Osteocyte (in vitro differentiated cells): ENCODE measurements at places on chromosomes 6 and 20.

- DNase-seq, result no peak
Observed at GRCh38 chr6:38593409-38593808, 46.3 kb downstream of the BTBD9 start.

- no peak for DNase-seq
Observed at GRCh38 chr6:142952614-142953013, 7.6 kb upstream of the HIVEP2 start.

- DNase-seq, result no peak
Observed at GRCh38 chr6:9564021-9564420, 850.9 kb downstream of the TFAP2A start.

DNA sequence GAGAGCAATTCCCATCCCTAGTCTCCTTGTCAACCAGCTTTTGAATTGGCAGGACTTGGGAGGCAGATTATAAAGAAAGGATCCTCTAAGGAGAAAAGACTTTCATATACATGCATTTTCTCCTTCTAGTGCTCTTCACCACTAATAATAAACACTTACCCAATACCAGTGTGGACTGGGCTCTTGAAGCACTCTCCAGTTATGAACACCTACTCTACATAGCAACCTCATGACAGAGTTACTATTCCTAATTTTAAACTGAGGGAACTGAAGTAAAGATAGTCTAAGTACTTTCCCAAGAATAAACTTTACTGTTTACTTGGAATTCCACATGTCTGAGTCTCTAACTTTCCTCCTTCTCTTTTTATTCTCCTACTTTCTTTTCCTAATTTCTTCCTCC, 4.8 kb downstream of the COL9A1 start:
- no peak for DNase-seq

GRCh38 chr6:159754959-159755914, 6.6 kb upstream of the ACAT2 start:
- DNase-seq, result no peak

DNA sequence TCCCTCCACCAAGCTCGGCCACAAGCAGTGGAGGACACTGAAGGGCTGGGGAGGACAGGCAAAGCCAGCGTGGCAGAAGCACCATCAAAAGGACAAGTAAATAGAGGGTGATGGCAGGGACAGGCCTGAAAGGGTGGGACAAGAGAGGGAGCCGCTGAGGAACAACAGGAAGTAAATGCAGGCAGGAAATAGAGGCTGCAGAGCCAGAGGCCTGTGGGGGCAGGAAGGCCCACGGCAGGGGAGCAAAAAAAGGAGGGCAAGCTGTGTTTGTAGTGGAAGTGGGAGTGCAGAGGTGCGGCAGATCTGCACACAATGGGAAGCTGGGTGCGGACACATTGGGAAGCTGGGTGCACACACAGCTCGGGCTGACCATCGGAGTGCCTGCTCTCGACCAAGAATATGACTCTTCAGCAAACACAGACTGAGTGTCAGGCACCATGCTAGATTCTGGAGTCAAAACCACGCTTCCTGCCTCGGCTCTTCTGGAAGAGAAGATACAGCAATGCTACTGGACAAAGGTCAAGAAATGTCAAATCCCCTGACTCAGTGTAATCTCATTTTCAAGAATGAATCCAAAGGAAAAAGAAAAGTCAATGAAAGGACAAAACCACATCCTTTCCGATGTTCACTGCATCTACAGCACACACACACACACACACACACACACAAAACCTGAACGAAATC, 40.4 kb upstream of the RAB22A start:
- no peak for DNase-seq

- peak; percentile 74 for DNase-seq
Observed at GRCh38 chr6:170284126-170284773, 6.6 kb downstream of the DLL1 start.

DNA sequence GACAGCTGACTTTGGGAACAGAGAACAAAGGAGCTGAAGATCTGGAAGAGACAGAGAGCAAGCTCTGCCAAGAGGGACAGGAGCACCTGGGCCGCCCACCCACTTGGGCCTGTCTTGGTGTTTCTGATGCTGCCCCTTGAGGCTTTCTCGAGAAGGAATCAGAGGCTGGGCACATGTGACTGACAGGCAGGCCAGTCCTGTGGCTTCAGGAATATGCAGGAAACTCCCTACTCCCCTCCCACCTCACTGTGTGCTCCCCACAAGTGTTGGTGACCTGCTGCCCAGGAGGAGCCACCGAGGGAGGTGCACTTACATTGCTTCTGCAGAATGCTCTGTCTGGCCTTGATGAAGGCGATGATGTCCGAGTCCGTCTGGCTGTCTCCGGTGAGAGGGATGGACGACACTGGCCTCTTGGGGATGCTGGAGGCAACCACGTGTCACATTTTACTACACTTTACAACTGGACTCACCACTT, 20.9 kb upstream of the KCNK16 start:
- no peak for DNase-seq

GRCh38 chr20:57170343-57170742, 96.1 kb downstream of the BMP7 start:
- DNase-seq, result no peak

DNA sequence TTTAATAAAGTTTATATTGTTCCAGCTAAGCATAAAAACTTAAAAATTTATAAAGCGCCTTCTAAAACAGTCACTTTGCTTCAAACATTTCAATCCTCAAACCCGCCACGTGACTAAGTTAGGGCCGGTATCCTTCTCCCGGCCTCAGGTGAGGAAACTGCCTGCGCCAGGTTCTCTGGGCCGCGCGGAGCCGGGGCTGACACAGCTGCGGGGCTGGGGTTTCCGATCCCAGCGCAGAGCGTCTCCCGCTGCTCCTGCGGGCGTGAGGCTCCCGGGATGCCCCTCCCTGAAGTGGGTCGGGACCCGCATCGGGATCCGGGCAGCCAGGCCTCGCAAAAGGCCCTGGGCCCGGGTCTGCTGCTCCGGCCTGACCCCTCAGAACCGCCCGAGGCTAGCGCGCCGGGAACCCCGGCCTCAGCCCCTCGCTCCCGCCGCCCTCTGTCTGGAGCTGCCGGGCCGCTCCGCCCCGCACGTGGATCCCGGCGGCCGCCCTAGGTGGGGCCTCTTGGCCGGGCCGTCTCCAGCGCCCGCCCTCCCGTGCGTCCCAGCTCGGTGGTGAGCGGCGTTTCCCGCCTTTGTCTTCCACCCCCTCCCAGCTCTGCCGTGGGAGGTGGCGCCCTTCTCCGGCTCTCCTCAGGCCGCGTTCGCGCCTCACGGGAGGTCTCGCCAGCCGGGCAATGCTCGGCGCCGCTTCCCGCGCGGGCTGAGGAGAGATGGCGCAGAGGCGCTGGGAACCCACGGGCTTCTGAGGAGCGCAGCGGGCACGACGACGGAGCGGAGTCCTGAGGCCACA, 267.9 kb downstream of the DLL1 start:
- DNase-seq, result no peak

GRCh38 chr6:100915876-100916275, 34.7 kb upstream of the ASCC3 start:
- DNase-seq, result no peak

DNA sequence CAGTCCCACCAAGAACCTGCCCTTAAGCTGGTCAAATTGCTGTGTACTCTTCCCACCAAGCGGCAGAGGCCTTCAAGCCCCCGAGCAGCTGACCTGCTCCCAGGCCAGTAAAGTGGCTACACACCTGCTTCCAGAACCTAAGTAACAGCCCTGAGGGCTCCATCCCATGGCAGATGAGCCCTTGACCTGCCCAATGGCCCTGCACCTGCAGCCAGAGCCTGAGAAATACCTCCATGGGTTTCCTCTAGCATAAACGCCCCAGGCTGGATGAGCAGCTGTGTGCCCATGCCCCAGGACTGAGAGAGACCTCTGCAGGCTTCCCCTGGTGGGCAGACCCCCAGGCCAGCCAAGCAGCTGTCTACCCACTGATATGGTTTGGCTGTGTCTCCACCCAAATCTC, 123.0 kb upstream of the LAMA2 start:
- no peak for DNase-seq

- no peak for DNase-seq
Observed at GRCh38 chr20:58559368-58559729, 44.1 kb upstream of the APCDD1L start.
